ENCODE measurements at places on chromosomes 1 and 21.
A peak's percentile ranks its signal among the peaks of the same experiment; 100 is the strongest.

DNA sequence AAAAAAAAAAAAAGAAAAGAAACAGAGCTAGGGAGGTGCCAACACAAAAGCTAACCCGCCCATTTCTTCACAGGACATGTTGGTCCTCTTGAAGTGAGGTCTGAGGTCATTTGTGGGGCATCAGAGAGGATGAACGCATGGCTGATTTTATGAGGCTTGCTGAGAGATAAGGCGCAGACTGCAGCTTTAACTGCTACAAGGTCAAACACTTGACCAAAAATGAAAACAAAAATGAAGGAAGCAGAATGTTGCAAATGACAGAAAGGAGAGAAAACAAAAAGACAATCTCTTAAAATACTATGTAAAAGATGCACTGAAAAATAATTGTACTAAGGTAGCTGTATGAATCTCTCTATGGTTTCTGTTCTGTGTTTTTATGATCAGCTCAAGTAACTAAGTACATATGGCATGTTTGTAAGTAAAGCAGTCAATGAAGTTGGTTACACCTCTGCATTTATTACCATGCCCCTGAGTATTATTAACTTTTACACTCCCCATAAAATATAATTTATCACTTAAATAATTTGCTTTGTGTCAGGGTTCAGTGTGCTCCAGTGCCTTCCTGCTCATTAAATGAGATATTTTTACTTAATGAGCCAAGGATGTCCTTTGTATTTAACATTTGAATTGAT, 249.1 kb upstream of the NR5A2 start:
- DNase-seq: no peak

GRCh38 chr1:52238474-52238873, 96.6 kb downstream of the ZFYVE9 start:
- no peak for DNase-seq

DNA sequence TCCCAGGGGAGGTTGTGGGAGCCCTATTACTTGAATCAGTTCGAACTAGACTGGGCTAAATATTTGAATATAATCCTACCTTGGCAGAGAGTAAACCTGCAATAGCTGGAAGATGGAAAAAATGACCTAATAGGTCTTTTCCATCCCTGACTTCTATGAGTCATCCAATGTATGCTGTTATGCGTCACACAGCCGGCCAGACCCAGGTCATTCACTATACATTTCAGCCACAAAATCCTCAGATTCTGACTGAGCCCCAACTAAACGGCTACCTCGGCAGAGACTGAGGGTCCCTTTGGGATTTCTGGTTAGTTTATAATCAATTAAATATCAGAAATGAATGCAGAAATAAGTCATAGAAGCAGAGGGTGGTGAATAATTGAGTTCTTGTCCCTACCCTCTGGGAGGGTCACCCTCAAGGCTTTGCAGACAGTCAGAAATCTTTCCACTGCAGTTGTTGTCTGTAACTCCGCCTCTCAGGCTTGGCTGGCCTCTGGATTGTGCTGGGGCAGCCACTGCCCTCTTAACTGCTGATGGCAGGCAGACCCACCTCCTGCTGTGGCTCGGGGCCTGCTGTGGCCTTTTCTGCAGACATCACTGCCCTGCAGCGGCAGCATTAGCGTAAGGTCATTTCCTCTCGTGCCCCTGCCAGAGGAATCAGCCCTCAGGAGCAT, 240.5 kb downstream of the TGFB2 start:
- no peak for DNase-seq

DNA sequence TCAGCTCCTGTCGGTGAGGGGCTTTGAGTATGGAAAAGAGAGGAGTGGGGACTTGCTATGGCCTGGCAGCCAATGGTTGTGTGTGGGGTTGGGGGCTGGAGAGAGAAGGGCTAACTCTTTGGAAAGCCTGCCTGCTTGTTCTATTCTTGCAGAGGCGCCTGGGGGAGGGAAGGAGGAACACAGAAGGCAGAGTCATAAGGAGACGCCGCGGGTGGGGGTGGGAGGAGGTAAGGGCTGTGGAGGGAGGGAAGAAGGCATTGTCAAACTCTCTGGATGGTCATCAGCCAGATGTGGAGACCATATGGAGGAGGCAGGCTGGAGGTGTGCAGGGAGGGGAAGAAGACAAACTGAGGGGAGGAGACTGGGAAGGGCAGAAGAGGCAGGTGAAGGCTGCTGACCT, 70.0 kb downstream of the PLXNA2 start:
- DNase-seq: no peak

- no peak for DNase-seq
These were observed 444.8 kb downstream of the TTLL7 start for GRCh38 chr1:83554174-83554573.

DNA sequence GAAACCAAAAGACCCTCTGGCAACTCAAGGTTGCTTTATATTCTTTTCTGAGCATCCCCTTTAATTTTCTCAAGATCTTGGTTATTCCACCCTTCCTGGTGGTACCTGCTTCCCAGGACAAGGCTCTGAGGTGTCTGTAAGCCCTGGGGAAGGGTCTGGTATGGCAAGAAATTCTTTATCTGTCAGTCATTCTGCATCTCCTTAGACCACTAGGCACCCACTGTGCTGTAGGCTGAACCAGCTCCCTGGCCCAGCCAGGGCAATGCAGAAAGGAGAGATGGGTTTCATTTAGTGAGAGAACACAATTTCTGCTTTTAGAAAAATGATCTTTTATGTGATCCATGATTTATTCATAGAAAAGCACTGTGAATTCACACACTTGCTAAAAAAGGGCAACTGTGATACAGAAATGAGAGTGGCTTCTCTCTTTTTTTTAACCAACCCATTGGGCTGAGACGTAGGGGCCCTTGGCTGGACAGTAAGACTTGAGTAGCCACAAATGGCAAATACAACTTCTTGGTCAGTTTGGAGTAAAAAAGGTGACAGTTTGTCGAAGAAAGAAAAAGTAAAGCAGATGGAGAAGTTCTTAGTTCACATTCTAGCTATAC, 4.1 kb downstream of the UROD start:
- no peak for DNase-seq

DNA sequence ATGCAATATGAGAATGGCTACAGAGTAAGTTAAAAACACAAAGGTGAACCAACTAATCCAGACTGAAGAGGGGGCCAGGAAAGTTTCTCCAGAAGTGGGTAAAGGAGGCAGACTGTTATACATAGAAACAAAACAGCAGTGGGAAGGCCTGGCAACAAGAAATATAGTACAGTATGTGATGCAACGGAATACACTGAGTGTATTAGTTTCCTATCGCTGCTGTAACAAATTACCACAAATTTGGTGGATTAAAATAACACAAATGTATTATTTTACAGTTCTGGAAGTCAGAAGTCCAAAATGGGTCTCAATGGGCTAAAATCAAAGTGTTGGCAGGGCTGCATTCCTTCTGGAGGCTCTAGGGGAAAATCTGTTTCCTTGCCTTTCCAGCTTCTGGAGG, 95.2 kb downstream of the ZSWIM5 start:
- no peak for DNase-seq

DNA sequence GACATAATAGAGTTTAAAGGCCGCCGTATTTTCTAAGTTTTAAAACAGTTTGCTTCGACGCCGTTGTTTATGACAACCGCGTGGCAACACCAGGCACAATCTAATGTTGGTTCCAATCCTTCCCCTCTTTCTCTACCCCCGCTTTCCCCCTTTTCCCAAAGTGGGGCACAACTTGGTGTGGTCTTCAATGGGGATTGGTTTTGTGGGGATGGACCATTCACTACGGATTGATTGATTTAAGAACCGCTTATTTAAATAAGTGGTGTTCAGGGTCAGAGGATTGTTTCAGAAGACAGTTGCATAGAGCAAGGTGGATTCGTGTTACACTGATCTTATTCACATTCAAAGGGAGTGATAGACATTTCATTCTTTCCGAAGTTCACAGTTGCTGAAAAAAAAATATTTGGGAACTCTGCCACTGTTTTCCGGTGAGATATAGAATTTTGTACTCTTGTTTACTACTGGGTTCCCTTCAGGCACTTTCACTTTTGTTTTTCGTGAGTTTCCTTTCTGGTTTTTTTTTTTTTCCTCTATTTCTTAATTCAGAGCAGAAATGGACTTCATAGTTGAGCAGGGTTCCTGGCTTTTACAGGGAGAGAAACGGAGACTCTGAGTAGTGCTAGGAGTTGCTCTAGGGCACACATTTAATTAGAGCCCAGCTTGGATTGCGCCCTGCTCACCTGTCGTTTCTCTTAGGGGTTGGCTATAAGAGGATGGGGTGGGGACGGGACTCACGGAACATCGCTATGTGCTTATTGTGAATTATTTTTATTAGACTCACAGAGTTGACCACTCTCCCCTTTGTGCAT, 79.6 kb upstream of the AK4 start:
- DNase-seq: no peak

DNA sequence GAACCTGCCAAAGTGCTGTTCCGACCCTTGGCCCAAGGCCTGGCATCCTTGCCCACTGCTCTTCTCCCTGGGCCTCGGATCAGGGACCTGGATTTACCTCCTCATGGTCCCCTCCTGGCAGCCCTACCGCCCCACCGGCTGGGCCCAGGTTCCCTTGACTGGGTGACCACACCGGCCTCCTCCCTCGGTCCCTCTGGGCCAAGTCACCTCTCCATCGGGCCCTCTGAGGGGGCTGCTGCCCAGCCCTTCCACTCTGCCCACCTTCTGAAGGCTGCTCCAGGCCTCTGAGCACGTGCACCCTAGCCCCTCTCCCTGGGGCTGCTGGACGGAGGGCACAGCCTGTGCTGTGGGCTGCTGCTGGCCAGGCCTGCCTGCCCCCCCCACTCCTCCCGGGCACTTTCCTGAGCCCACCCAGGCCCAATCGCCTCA, 9.3 kb upstream of the MMEL1 start:
- DNase-seq: no peak

DNA sequence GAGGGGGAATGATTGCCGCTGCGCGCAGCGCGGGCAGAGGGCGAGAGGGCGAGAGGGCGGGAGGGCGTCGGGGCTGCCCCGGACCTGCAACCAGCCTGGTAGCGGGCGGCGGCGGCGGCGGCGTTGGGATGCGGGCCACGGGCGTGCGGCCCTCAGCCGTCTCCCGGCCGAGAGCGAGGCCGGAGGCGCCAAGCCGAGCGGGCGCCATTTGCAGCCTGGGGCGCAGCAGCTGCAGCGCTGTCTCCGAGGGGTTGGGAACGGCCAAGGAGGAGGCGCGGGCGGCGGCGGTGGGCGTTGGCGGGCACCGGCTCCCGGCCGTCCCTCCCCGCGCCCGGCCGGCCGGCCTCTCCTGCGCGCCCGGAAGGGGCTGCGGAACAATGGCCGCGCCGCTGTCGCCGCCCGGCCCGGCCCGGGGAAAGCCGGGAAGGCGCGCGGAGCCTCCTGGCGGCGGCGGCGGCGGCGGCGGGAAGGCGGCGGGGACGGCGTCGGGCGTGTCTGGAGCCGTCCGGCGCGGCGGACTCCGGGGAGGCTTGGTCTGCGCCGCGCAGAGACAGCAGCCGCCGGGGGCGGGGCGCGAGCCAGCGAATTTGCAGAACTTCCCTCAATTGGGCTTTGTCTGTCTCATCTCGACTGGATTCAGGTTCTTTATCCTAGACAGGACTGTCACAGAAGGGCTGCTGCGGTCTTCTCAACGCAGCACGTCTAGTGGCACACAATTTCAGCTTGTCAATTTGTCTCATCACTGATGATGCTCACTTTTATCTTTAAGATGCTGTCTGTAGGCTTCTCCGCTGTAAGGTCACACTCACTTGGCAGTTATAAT, 35.7 kb downstream of the ZBTB8B start:
- peak; percentile 63 for DNase-seq

GRCh38 chr1:9225411-9225785, 9.2 kb upstream of the H6PD start:
- DNase-seq: no peak

DNA sequence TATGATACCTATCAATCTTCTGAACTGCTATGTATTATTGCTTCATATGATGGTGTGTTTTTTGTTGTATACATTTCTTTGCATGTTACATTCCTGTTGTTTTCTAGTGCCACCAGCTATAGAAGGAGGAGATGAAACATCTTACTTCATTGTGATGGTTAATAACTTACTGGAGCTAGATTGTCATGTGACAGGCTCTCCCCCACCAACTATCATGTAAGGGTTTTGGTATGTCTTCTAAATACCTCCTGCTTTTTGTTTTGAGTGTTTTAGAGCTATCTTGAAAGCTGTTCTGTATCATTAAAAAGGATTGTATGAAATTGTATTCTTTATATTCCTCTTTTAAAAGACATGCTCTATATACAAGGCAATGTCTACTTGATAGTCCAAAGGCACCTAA, 282.7 kb downstream of the HMCN1 start:
- no peak for DNase-seq

DNA sequence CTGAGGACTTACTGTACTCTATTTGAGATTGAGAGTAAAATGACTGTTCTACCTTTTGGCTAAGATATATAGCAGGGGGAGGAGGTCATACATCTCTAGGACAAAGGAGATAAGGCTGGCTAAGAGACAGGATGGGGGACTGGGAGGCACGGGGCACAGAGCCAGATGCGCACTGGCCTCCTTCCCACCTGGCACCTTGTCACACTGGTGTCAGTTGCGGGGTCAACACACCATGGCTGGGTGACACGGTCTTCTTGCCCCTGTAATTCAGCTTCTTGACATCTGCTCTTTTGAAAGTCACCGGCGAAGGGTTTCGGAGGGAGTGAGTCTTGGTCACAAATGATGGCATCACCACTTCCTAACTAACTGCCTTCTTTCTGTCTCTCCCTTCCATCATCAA, 177.3 kb downstream of the ZSCAN20 start:
- no peak for DNase-seq

- DNase-seq: no peak
These were observed 576.1 kb upstream of the PTBP2 start for GRCh38 chr1:96145492-96145891.

DNA sequence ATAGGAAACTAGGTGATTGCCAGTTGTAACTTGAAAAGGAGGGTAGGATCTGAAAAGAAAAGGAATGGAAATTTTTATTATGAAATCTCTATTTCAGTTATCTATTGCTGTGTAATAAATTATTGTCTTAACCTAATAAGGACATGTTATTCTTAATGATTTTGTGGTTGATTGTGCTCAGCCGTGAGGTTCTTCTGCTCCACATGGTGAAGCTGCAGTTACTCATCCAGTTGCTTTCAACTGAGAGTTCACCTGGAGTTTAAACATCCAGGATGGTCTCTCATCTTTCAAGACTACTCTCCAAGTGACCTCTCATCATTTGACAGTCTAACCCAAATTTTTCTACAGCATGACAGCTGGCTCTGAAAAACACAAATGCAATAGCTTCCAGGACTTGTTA, 96.0 kb downstream of the ATG4C start:
- DNase-seq: no peak

DNA sequence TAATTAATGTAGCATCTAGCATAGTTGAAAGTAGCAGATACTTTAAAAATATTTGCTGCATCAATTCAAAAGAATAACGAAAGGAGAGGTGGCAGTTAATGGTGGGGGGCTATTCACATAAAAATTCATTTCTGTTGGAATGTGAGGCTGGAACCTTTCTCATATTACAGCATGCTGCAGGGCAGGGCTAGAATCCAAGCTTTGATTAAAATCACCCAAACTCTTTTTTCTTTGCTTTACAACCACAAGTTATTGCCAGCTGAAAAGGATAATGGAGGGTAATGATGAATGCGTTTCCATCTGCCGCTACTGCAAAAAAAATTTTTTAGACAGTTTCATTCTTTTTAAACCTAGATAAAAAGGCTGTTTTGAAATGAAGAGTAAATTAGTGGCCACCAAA, 9.8 kb downstream of the DISP1 start:
- no peak for DNase-seq

GRCh38 chr1:198497326-198498102, 43.0 kb downstream of the ATP6V1G3 start:
- DNase-seq: no peak

- peak; percentile 50 for DNase-seq
These were observed at the start of gene TACSTD2 for GRCh38 chr1:58576727-58577653. TSS of gene TACSTD2 (minus strand) at chr1:58577252. CDS start at chr1:58577156, 96 bp downstream.
